ENCODE measurements at places on chromosomes 2 and 18. TPM values are rescaled to one million over a fixed set of nuclear protein-coding genes. Genes with fewer than 3 reads are reported as not detected.

SLC9A4 gene
- not detected for total RNA-seq

SERPINB11 gene
- not detected for total RNA-seq

SIX3 gene
- 3.3 TPM for total RNA-seq

AOX1 gene
- total RNA-seq = 5.4 TPM

HDAC4 gene
- total RNA-seq = 11.7 TPM

NMS gene
- not detected for total RNA-seq

NFATC1 gene
- total RNA-seq = 4.7 TPM

AMER3 gene
- total RNA-seq = not detected

HTR2B gene
- total RNA-seq = not detected

FTCDNL1 gene
- 3.2 TPM for total RNA-seq

POTEJ gene
- total RNA-seq = not detected

GALR1 gene
- total RNA-seq = not detected

MAP3K19 gene
- not detected for total RNA-seq

MPP4 gene
- total RNA-seq = 0.06 TPM

LBH gene
- 189 TPM for total RNA-seq

AQP12A gene
- total RNA-seq = not detected

GALNT14 gene
- 44.3 TPM for total RNA-seq

ANO7 gene
- 2.1 TPM for total RNA-seq

RNMT gene
- total RNA-seq = 16.4 TPM

CGREF1 gene
- 8.1 TPM for total RNA-seq

OXER1 gene
- not detected for total RNA-seq

MBOAT2 gene
- 84.1 TPM for total RNA-seq

FAM168B gene
- 97.3 TPM for total RNA-seq

CEP192 gene
- total RNA-seq = 8.6 TPM

ZC3H6 gene
- total RNA-seq = 0.58 TPM

RND3 gene
- 43.7 TPM for total RNA-seq

DNAJB2 gene
- 36.2 TPM for total RNA-seq

IKZF2 gene
- 0.38 TPM for total RNA-seq

TNFAIP6 gene
- total RNA-seq = 0.60 TPM

MAL gene
- 0.27 TPM for total RNA-seq

PIEZO2 gene
- total RNA-seq = 0.70 TPM

ACADL gene
- total RNA-seq = not detected

GPR17 gene
- not detected for total RNA-seq

CBLN2 gene
- 0.12 TPM for total RNA-seq

REG1B gene
- not detected for total RNA-seq

MAB21L4 gene
- 0.29 TPM for total RNA-seq

OTOS gene
- not detected for total RNA-seq

ALKAL2 gene
- total RNA-seq = not detected

CRYGD gene
- total RNA-seq = not detected

ATP6V1B1 gene
- total RNA-seq = 1.8 TPM

DYSF gene
- 0.75 TPM for total RNA-seq

Data from A549 treated with dexamethasone at 1 μM for 4 hours (cell line).